ENCODE measurements at places on chromosomes 1 and 21.

GRCh38 chr1:7529917-7530316 is 241.2 kb upstream of the VAMP3 start:
- no peak for DNase-seq

- no peak for DNase-seq
These were observed 20.1 kb downstream of the TUT4 start for GRCh38 chr1:52532731-52533327.

GRCh38 chr1:59141267-59141863 is 155.5 kb upstream of the FGGY start:
- DNase-seq: no peak

DNA sequence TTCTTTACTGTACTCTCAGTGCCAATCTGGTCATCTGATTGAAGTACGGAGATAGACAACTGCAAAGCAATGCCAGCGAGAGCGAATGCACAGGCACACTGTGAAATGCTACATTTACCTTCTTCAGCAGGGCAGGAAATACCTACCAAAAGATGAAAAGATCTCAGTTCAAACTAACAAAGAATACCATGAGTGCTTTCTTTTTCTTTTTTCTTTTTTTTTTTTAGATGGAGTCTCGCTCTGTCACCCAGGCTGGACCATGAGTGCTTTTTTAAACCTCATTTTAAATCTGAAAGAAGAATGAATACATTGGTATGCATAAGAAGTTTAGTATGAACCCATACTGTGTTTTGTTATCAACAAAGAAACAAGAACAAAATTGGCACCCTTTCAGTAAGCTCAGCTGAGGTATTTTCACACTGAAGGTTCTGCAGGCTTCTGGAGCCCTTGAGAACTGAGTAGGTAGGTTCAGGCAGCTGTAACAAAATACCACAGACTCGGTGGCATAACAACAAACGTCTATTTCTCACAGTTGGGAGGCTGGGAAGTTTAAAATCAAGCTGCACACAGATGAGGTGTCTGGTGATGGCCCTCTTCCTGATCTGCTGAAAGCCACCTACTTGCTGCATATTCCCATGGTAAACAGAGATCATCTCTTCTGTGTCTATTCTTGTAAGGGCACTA is 1.7 kb upstream of the CHI3L2 start:
- DNase-seq: no peak

DNA sequence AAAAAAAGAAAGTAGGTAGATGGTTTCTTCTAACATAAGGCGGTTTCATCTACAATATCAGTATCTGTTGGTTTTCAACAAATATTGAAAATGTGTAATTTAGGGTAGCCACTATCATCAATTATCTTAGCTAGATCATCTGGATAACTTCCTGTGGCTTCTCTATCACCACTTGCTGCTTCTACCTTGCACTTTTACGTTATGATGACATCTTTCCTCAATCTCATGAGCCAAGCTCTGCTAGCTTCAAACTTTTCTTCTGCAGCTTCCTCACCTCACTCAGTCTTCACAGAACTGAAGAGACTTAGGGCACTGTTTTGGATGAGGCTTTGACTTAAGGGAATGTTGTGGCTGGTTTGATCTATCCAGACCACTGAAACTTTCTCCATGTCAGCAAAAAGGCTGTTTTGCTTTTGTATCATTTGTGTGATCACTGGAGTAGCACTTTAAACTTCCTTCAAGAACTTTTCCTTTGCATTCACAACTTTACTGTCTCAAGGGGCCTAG is 144.9 kb upstream of the HP1BP3 start:
- no peak for DNase-seq

- no peak for DNase-seq
These were observed 3.5 kb upstream of the RAP1A start for GRCh38 chr1:111615870-111616715.

GRCh38 chr1:81234237-81234636 is 566.5 kb upstream of the ADGRL2 start:
- DNase-seq: no peak

DNA sequence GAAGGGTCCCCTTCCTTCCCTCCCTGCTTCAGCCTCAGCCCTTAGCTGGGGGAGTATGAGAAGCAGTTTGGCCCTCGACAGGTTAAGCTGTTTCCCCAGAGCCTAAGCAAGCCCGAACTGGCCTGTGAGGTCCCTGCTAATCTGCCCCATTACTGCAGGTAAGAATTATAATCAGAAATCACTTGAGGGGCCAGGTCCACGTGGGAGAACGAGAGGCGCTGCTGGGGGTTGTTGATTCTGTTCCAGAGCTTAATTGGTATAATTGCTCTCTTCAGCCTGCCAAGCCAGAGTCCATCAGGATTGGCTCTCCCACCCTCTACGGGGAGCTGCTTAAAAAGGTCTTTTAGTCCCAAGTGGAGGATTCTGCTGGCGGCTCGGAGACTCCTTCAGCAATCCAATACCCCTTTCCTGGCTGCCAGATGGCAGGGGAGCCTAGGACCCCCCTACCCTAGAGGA is 70.8 kb downstream of the UBE2T start:
- DNase-seq: no peak

DNA sequence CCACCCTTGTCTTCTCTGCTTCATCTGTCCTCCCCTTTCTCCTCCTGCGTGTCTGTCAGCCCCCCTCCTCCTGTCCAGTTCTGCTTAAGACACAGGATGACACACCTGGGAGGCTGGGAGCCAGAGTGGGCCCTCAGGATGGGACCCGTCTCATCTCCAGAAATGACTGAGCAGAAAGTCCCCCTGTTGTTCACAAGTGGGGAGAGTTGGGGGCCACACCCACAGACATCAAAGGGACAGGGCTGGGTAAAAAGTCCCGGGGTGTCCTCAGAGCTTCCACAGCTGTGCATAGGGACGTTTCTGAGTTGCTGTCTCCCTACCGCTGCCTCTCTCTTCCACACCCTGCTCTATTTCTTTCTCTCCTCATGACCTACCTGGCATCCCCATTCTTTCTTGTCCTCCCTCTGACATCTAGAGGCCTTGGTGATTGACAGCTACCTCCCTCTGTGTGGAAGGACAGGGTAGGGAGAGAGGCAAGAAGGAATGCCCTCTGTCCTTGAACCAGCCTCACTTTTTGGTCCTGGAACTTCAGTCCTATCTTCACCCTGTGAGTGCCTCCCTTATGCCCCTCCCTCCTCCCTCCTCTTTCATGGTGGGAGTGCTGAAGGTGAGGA is 19.5 kb upstream of the SH2D2A start:
- no peak for DNase-seq

GRCh38 chr1:17736625-17737024 is 18.5 kb upstream of the ACTL8 start:
- no peak for DNase-seq

- DNase-seq: no peak
These were observed 132.1 kb downstream of the ASTN1 start for GRCh38 chr1:177032434-177032833.

GRCh38 chr1:11499601-11500331 is 20.8 kb downstream of the DISP3 start:
- no peak for DNase-seq

GRCh38 chr21:42110691-42111469 is 39.8 kb downstream of the UMODL1 start:
- DNase-seq: no peak

DNA sequence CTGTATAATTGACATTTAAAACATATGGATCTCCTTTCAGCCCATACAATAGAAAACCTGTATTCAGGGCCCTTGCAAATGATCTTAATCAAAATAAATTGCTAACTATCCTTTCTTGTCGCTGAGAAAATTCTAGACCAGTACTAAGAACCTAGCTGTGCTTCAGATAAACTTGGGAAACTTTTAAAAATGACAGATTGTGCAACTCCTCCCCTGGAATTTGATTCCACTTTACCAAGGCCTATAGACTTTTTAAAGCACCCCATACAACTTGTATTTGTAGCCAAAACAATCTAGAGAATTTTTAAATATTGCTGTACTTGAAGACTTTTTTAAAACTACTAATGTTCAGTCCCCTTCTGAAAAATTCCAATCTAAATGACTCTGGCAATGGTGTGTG is 51.6 kb downstream of the ZNF644 start:
- no peak for DNase-seq

DNA sequence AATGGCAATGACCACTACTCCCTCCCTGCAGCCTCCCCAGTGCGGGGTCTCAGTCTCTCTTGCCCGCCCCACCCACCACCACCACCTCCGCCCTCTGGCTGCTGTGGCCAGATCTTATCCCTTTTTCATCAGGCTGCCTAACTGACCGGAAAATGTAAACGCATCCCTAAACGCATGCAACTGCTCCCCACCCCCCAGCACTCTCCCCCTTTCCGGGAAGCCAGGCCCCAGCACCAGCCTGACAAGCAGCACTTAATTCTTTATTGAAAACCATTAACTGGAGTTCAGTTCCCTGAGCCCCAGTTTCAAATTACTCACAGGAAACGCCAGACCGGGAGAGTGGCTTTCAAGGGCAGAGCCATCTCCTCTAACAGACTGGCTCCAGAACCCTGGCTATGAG is 147.7 kb downstream of the DMRTA2 start:
- DNase-seq: no peak

Measured in keratinocyte (primary cell).